Cortex of kidney (tissue), 1 donor: ENCODE measurements at places on chromosomes 11 and 22.

DNA sequence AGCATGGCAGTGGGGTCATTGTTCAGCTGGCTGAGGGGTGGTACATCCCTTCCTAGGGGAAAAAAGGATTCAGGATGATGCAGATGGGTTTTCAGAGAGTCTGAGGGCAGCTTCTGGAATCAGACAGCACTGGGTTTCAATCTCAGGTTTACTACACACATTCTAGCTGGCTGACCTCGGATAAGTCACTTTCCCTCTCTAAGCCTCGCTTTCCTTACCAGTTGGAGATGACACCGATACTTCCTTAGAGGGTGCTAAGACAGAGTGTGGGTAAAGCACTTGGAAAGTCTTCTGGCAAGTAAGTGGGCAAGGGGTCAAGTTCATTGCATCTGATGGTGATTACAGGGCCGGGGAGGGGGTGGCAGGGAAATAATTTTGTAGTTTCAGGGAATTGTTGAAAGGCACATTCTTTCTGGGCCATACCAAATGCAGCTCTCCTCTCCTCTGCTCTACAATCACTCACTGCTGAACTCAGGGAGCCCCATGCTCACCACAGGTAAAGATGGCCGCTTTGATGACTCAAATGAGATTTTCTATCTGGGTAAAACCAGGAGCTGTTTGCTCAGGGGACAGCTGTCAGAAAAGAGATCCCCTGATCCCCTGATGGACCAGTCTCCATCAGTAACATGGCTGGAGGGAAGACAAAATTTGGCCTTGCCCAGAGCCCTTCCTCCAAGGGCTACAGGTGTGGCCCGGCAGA is 6.5 kb upstream of the MIAT start:
- DNase-seq, result no peak

GRCh38 chr11:70445091-70445490 is 46.8 kb downstream of the CTTN start:
- DNase-seq, result no peak

- DNase-seq, result no peak
Observed at GRCh38 chr11:60912223-60912850, 1.6 kb upstream of the TMEM109 start.

- DNase-seq, result no peak
Observed at GRCh38 chr11:26608507-26609146, 36.6 kb upstream of the MUC15 start.

DNA sequence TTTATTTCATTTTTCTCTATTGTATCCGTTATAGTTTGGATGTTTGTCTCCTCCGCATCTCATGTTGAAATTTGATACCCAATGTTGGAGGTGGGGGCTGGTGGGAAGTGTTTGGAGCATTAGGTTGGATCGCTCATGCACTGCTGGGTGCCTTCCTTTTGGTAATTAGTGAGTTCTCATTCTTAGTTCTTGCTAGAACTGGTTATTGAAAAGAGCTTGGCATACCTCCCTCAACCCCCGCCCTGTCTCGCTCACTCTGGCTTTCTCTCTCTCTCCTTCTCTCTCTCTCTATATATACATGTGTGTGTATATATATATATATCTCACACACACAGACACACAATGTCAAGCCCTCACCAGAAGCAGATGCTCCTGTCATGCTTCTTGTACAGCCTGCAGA is 978.7 kb downstream of the DLG2 start:
- no peak for DNase-seq

GRCh38 chr22:40709752-40710413 is 30.6 kb downstream of the MCHR1 start:
- DNase-seq, result no peak

- DNase-seq, result no peak
Observed at GRCh38 chr11:19753451-19754106, 40.9 kb downstream of the NAV2 start.

DNA sequence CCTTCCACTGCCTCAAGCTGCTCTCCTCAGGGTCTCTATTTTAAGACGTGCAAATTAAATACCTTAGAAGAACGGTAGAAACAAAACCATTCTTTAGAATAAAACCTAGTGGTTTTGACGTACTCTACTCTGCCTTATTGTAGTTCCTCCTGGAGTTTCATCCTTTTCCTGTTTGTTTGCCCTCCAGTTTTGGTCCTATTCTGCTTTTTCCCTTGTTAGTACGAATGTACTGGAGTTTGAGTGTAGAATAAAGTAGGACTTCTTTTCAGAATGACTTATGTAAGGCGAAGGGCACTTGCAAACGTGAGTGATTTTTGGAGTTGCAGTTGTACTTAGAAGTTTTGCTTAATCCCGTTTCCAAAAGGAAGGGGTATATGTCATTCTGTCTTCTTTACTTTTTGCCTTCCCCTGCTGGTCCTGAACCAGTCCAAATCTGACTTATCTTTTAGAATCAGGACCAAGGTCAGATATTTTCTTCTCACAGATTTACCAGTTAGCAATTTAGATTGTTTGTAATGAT is 1.4 kb downstream of the SIK2 start:
- no peak for DNase-seq

GRCh38 chr11:13899603-13900002 is 62.9 kb upstream of the SPON1 start:
- no peak for DNase-seq

- DNase-seq, result no peak
Observed at GRCh38 chr11:114571712-114572111, 12.0 kb upstream of the NXPE1 start.

DNA sequence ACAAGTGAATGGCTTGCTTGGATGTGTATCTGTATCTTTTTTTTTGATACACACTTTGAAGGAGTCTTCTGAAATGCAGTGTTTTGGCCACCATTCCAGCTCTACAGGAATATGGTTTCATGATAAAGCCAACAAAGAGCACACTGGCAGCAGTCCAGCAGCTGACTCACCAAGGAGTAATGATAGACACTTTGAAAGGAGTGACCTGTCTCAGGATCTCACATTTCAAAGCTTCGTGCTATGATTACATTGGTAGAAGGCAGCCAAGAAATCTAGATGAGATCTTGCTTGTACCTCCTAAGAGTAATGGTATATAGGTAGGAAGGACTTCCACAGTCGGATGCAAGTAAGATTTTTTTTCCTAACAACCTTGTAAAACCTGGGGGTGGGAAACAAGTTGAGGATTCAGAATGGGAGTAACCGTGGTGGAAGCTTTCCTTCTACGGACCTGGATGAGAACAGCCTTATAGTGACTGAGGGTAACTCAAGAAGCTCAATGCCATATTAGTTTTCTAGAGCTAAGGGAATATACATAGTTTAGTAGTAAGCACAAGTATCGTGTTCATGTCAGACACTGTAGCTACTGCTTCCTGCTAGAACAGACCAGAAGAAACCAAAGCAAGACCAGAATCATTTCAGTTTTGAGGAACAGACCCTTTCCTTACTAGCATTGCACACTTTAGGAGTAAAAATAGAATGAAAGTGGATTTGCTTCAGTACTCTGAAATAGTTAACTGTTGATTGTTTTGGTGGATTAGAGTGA is 25.0 kb downstream of the MTMR3 start:
- no peak for DNase-seq

GRCh38 chr11:65849366-65849765 is 8.6 kb downstream of the CFL1 start:
- DNase-seq, result no peak

DNA sequence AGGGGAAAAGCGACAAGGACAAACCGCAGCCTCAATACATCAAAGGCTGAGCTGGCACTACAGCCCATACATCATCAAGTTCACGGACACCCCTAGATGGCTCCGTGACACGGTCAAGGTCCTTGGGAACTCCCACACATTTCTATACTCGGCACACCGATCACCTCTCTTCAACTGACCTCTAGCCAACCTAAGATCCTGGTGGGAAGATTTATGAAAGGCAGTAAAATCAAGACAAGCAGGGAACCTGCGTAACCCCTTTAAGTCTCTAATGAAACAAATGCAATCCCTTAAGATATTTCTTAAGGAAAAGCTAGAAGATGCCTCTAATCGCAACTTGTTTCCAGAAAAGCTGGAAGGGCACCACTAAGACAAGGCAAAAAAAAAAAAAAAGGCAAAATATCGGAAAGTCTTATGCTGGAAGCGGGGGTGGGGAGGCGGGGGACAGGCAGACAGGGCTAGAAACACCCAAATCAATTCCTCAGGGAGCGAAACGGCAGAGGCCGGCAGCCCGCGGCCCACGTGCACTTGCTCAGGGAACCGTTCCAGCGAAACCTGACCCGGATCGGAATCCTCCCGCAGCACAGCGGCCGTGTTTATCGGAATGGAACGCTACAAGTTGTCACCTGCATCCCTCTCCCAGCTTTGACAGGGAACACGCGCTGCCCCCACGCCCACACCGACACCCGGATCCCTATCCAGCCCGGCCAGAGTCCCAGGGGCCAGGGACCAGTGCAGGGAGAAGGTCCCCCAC is 1.4 kb downstream of the ARHGAP20 start:
- DNase-seq, result no peak

DNA sequence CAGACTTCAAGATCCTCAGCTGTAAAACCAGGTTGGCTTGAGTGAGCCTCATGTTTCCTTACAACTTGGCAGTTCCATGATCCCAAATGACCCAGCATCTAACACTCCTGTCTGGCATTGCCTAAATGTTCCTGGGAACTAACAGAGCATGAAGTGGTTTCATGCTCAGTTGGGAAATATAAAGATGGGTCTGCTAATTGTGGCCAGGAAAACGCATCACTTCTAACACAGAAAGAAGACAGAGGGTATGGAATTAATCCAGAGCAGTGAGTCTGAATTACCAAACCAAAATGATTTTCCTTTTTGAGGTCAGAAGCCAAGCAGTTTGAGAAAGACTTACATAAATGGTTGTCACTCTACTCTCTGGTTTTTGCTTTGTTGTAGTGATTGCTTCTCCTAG is 60.5 kb upstream of the MMP13 start:
- DNase-seq, result no peak

DNA sequence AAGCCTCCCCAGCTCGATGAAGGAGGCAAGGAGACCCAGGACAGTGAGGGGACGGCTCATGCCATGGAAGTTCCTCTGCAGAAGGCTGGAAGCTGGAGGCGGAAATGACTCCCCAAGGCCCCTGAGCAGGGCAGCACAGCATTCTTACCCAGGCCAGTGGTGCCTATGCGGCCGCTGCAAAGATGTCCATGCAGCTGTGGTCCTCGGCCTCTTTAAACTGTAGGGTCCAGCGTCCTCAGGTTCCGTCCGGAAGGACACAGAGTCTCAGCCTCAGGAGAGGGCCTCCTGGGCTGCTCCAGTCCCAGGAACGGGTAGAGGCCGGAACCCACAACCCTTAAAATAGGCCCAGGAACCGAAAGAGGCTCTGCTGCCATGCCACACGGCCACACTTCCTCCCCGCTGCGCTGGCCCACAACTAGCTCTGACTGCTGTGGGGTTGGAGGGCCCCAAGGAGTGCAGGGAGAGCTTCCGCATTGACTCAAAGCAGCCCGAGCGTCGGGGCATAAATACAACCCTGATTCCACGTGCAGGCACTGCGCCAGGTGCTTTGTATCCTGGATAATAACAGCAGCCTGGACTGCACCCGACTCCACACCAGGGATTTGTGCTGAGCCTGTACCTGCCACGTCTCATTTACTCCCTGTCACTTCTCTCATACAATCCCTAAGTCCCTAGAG is 5.5 kb downstream of the KIAA0930 start:
- DNase-seq, result no peak

GRCh38 chr11:2801711-2802388 is 83.7 kb downstream of the CDKN1C start:
- DNase-seq, result no peak

GRCh38 chr22:42280836-42281235 is 10.4 kb upstream of the TCF20 start:
- no peak for DNase-seq

GRCh38 chr22:27472975-27473374 is 328.6 kb downstream of the MN1 start:
- DNase-seq, result no peak

DNA sequence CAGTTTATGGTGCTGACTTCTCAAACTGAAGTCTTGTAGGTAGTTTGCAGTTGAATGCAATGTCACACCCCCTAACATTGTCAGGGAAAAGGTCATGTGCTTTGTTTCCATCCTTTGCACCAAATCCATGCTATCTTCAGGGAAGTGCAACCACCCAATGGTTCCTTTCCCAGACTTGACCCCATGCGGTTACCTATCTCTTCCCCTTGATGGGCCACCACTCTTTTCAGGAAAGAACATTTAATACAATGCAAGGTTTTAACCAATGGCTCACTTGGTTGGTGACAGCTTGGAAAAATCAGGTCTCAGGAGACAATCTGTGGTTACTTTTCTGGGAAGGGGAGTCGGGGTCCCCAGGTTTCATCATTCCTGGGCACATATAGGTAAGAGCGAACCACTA is 2.1 kb downstream of the ABTB2 start:
- no peak for DNase-seq

- no peak for DNase-seq
Observed at GRCh38 chr22:30238661-30239487, 7.7 kb downstream of the LIF start.

DNA sequence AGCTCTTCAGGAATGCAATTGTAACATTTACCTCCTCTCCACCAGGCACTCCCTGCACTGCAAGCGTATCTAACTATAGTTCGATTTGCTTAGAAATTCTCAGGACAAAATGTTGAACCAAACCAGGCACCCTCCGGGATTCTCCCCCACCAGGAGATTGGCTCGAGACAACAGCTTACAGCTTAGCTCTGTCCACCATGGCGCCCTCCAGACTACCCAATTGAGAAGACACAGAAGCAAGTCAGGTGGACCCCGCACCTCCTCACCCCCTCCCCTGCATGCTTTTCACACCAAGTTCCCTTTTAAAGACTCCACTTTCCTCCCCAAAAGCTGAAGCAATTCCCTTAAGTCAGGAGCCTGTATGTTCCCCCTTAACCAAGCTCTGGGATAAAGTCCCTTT is 34.7 kb upstream of the RFPL3 start:
- no peak for DNase-seq

DNA sequence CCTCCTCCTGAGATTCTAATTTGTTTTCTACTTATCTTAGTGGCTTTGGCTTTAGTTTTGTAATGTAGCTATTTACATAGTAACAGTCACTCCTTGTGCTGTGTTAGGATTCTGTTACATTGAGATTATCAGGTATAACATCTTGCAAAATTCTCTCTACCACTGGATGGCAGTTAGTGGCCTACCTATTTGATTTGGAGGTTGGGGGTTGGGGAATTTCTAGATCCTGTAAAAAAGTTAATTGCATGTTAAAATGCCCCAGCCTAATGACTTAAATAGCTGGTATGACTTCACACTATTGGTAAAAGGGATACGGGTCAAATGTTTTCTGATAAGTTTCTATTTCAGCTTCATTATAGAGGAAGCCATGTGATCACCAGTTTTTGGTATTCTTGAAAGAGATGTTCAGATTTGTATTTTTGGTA is 2.8 kb downstream of the GRK3 start:
- DNase-seq, result no peak

GRCh38 chr22:23119494-23120414 is 22.0 kb downstream of the RSPH14 start:
- no peak for DNase-seq

- no peak for DNase-seq
Observed at GRCh38 chr11:72267956-72268617, 24.1 kb upstream of the PHOX2A start.
